ENCODE measurements at places on chromosomes 3 and 15.

- DNase-seq = no peak
Measured at GRCh38 chr3:72748659-72749058, 99.6 kb downstream of the SHQ1 start.

DNA sequence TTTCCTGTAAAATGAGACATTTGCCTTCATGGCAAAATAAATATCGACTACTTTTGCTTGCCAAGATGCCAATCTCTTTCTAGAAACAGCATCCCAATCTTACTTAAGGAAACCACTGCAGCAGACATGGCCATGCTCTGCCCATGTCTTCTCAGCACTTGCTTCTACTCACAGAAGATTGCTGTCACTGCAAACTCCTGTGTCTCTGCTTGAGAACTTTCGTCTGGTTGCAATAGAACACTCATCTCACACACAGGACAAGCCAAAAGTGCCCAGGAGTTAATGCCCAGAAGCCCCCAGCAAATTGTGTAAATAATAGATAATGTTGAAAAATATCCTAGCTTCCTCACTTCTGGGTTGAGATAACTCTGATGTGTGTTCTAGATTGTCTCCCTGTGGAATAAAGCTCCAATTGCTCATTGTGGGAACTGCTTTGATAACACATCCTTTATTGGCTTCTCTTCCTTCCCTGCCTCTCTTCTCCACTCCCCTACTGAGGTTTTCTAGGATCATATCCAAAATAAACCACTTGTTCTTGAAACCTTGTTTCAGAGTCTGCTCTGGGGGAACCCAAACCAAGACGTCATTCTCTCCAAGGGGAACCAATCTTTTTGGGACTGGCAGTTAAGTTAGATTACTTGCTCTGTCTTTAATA lies 156.3 kb upstream of the STRIT1 start:
- no peak for DNase-seq

- no peak for DNase-seq
Measured at GRCh38 chr3:22103423-22103822, 352.4 kb upstream of the ZNF385D start.

- DNase-seq = no peak
Measured at GRCh38 chr15:72170691-72171090, 26.9 kb downstream of the GRAMD2A start.

DNA sequence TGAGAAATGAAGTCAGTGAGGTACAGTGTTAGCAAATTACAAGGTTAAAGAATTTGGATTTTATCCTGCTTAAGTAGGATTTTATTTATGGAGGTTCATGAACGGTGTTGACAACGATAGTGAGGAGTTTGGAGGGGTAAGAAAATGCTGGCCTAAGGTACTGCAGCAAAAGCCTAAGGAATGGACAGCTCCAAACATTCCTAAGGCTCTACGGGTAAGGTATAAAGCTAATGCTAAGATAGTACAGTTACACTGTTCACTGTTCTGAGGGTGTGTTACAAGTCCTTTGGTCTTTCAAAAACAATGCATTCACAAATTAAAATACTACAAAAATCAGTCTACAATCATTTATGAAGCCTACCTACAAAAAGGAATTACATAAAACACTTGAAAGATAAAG lies 7.3 kb downstream of the MTMR10 start:
- no peak for DNase-seq

GRCh38 chr3:46089237-46090011 lies 62.1 kb upstream of the XCR1 start:
- DNase-seq = no peak

DNA sequence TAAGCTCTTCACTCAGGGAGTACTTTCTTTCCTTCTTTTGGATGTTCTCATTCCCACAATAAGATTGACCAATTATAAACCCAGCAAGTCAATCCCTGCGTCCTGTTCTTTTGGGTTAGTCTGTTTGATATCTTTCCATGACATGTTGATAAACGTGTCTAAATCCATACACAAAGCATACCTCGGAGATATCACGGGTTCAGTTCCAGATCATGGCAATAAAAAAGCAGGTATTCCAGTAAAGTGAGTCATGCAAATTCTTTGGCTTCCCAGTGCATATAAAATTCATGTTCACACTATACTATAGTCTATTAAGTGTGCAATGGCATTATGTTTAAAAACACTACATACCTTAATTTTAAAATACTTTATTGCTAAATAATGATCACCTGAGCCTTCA lies 667.7 kb downstream of the MAGI1 start:
- DNase-seq = no peak

Measured in pulmonary artery endothelial cell (primary cell).